Endothelial cell of coronary artery (primary cell): ENCODE measurements at places on chromosomes 4 and X. TPM values are rescaled to one million over a fixed set of nuclear protein-coding genes. Genes with fewer than 3 reads are reported as not detected.

CSAG3 gene
- total RNA-seq = not detected in 2 replicates

SSX3 gene
- not detected in 2 replicates for total RNA-seq

DCAF8L2 gene
- total RNA-seq = 0.19 and 0.27 TPM in 2 replicates

EGF gene
- total RNA-seq = under 0.01 TPM in 1 of 2 replicates, not detected in the other

ESX1 gene
- total RNA-seq = not detected in 2 replicates

CAPN6 gene
- total RNA-seq = not detected in 2 replicates

STOX2 gene
- 0.09 and 0.38 TPM in 2 replicates for total RNA-seq

TLR7 gene
- not detected in 2 replicates for total RNA-seq

CXCL9 gene
- total RNA-seq = not detected in 2 replicates

FRAS1 gene
- 4.1 and 17.2 TPM in 2 replicates for total RNA-seq

GUCY1B1 gene
- 0.81 and 2.2 TPM in 2 replicates for total RNA-seq

GPRASP2 gene
- total RNA-seq = 16.0 and 21.1 TPM in 2 replicates

ATP8A1 gene
- 9.4 and 27.2 TPM in 2 replicates for total RNA-seq

CBR4 gene
- total RNA-seq = 13.9 and 15.5 TPM in 2 replicates

PDK3 gene
- 5.5 and 6.7 TPM in 2 replicates for total RNA-seq

F11 gene
- not detected in 2 replicates for total RNA-seq

AKAP4 gene
- total RNA-seq = not detected in 2 replicates

GAGE1 gene
- not detected in 2 replicates for total RNA-seq

POU4F2 gene
- not detected in 2 replicates for total RNA-seq

MAGEC3 gene
- total RNA-seq = 0.09 TPM in 1 of 2 replicates, not detected in the other

COL25A1 gene
- 2.0 and 4.6 TPM in 2 replicates for total RNA-seq

DUX4 gene
- total RNA-seq = not detected in 2 replicates

UTP3 gene
- 24.1 and 28.5 TPM in 2 replicates for total RNA-seq

TMEM150C gene
- total RNA-seq = 1.4 and 3.0 TPM in 2 replicates
